ENCODE measurements at places on chromosomes 5 and 9.

GRCh38 chr5:41776435-41776834, 93.8 kb downstream of the OXCT1 start:
- no peak for DNase-seq

- no peak for DNase-seq
Measured at GRCh38 chr5:131329286-131329560, 65.4 kb downstream of the CDC42SE2 start.

DNA sequence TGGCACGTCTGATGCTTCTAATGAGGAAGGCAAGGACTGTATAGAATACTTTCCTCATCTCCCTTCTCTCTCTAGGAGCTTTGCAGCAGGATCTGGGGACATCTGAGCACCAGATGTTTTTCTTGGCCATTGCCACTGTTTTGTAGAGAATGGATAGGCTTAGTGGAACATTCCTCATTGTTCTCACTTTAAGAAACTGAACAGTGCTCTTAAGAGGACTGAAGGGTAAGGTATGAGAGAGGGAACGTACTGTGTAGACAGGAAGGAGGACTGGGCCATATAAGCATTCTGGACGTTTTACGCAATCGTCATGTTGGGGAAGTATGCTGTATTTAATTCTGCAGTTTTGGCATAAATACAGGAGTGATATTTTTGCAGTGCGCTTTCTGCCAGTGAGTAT, 70.6 kb downstream of the SMARCA2 start:
- no peak for DNase-seq

GRCh38 chr5:132807163-132807838, 5.8 kb upstream of the SOWAHA start:
- DNase-seq, result no peak

DNA sequence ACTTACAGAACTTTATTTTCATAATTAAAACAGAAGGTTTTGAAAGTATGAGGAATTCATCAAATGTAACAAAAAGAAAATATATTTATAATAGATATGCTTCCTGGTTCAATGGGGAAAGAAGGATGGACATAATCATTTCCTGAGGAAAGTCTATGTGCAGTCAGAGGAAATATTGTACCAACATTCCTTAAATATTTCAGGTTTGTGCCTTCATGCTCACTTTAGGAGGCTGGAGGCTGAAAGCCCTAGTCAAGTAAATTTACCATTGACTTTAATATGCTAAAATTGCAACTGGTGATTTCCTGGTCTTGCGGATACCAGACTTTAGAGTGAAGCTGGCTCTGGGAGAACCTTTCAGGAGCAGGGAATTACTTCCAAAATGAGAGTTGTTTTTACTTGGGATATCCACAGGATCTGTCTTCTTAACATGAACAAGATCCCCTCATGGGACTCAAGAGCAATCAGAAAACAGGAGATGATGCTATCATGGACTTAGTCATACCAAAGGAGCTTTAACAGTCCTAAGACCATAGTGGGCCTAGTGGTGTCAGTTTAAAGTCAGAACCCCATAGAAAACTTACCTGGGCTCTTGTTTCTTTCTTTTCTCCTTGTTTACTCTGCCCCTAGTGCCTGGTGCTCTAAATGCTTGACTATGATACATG, 762.8 kb upstream of the GRAMD2B start:
- DNase-seq, result no peak

GRCh38 chr5:76487821-76488220, 84.7 kb downstream of the IQGAP2 start:
- DNase-seq, result no peak

DNA sequence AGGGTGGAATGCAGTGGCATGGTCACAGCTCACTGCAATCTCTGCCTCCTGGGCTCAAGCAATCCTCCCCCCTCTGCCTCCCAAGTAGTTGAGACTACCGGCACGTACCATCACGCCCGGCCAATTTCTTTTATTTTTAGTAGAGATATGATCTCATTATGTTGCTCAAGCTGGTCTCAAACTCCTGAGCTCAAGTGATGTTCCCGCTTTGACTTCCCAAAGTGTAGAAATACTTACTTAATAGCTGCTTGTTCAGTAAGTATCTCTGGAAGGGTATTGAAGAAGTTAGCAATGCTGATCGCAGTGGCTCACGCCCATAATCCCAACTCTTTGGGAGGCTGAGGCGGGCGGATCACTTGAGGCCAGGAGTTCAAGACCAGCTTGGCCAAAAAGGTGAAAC, 35.7 kb upstream of the PLIN2 start:
- no peak for DNase-seq

GRCh38 chr5:158465086-158465972, 606.4 kb upstream of the CLINT1 start:
- DNase-seq, result no peak

- DNase-seq, result no peak
Measured at GRCh38 chr9:75085640-75086039, 2.3 kb downstream of the NMRK1 start.

- no peak for DNase-seq
Measured at GRCh38 chr5:121399879-121400278, 451.8 kb upstream of the FTMT start.

DNA sequence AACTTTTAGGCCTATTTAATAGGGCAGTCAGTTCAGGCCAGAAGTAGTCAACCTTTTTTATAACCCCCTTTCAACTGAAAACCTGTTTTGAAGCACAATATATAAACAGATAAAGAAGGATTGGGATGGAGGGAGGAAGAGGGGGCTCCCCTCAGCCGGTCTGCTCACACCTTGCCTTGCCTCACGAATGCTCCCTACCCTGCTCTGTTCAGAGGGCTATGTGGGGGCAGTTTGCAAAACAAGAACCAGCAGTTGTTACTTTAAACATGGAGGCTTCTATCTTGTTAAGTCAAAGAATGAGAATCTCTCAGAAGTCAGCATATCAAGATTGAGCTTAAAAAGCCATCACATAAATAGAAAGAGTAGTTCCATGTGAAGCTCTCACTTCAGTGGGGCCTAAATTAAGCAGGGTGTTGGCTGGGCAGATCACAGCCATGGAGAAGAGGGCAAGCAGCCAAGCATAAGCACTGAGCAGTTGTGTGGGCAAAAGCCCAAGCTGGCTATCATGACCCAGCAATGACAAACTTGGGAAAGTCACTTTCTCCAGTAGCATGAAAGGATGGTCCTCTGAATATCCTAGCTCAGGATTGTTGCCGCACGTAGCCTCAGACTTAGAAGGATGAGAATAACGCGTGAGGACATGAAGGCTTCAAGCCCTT, 70.6 kb downstream of the ALDH1A1 start:
- no peak for DNase-seq

DNA sequence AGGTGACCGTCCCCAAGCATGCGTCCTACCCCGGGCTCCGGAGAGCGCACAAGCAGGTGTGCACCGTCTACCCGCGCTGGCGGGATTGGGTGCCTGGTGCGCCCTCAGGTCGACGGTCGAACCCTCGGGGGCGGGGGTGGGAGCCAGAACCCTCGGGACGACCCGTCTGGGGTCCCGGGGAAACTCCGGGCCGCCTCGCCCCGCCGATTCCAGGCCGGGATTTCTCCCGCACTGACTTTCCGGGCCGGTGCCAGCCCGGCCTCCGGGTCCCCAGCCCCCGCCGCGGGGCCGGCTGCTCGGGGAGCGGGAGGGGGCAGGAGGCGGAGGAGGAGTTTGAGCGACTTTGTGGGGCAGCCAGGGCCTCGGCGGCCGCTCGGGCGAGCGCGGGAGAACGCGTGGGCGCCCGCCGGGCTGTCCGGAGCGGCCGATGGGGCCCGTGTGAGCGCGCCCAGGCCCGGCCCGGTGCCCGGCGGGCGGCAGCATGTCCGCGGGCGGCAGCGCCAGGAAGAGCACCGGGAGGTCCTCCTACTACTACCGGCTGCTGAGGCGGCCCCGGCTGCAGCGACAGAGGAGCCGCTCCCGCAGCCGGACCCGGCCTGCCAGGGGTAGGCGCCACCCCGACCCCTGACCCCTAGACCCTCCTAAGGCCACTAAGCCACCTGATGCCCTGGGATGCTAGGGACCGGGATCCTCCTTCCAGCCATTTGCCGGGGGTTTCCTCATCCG, at the start of gene DAB2IP:
Gene DAB2IP, plus strand, starts transcription at position 340 of the 726 bp plus-strand sequence. Its CDS starts 142 bp downstream, at position 482.
- DNase-seq, result no peak

DNA sequence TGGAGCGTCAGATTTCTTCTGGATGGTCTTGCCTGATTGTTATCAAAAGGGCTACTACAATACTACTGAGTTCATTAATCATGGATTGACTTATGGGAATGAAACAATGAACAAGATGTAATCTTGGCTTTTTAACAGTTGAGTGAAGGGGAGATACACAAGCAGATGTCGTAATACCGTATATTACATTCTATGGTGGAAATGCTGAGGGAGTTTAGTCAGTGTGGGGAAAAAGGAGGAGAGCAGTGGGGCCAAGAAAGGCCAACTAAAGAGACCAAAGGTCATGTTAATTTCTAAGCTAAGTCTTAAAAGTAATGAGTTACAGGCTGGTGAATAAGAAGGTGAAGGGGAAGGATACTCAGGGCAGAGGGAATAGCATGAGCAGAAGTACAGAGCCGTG, 29.0 kb upstream of the PSAT1 start:
- no peak for DNase-seq

DNA sequence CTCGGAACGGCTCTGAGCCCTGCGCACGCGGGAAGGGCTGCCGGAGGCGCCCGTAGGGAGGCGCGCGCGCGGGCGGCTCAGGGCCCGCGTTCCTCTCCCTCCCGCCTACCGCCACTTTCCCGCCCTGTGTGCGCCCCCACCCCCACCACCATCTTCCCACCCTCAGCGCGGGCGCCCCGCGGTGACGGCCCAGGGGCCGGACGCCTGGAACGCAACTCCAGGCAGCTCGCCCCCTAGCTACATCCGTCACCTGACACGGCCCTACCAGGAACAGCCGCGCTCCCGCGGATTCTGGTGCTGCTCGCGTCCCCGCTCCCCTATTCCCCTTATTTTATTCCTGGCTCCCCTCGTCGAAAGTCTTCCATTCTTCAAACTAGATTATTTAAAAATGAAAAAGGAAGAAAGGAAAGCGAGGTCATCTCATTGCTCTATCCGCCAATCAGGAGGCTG, at the start of gene CDKN2B-AS1:
Gene CDKN2B-AS1, plus strand, starts transcription at position 236 of the 450 bp plus-strand sequence.
- no peak for DNase-seq

- no peak for DNase-seq
Measured at GRCh38 chr9:122777935-122778627, 10.7 kb upstream of the OR5C1 start.

DNA sequence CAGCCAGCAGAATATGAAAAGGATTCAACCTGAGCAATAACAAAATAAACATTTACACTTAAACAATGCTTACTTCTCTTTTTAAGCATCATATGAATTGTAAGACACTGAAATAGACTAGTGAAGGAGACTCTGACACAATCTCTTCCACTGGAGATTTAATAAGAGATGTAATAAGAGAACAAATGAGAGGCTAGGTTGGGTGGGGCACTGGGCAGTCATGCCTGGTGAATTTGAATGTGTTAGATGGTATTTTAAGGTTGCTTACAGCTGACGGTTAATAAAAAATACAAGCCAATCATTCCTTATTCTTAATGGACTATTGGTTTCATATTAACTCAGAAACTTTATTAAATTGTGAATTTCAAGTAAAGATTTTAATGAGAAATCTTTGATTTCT, 105.9 kb upstream of the TARS1 start:
- DNase-seq, result no peak

DNA sequence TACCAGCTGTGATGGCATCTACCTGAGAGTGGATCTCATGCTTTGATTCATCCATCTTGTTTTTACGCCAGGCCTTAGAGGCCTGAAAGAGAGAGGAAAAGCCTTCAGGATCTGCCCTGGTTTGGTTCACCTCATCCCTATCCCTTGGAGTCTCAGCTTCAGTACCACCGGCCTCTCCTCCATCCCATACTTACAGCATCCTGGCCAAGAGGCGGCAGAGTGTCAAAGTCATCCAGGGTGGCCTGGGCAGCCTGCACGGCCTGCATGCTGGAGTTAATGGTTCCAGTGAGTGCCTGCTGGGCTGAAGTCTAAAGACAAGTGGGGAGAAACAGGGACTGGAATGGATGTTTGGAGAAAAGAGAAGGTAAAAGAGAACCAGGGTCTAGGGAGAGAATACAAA, 12.4 kb downstream of the TLN1 start:
- no peak for DNase-seq

GRCh38 chr9:128845186-128845931, 15.8 kb upstream of the SPOUT1 start:
- DNase-seq, result no peak

DNA sequence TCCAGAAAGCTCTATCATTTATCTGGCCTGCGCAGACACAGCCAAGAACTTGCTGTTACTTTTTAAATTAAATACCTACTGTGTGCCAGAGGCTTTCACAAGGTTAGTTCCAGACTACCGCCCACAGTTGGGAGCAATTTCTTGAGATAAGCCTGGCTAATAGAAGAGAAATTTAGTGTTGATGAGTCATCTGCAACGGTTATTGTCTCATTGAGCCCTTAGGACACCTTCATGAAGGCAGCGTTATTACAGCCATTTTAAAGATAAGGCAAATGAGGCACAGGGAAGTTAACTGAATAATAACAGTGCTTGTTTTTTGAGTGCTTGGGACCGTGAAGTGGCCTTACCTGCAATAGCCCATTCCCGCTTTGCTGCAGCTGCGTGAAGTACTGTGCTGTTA, 292.9 kb upstream of the MSX2 start:
- DNase-seq, result no peak

DNA sequence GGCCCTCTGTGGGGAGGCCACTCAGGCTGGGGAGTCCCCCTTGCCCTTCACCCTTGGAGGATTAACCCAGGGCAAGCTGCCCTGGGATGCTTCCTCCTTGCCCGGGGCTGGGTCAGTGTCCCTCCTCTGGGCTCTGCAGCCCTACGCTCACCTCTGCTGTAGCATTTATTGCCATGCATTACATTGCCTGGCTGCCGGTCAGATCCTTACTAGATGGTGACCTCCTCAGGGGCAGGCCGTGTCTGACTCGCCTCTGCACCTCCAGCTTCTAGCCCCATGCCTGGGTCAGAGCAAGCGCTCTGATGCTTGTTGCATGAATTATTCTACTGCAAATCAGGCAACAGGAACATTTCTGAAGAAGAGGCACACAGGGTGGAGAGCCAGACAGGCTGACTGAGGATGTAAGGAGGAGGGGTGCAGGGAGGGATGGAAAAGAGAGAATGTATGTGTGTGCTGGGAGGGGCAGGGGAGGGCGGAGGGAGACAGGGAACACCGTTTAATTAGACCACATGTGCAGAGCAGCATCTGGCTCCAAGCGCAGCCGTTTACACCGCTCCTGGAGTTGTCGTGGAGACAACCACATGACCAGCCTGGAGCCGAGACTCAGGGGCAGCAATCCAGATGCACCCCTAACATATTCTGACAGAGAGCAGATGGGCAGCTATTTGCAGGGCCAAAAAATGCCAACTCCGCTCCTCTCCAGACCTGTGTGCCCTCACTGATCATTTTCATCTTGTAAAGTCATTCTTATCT, 117.0 kb downstream of the CRB2 start:
- no peak for DNase-seq

- no peak for DNase-seq
Measured at GRCh38 chr9:107367727-107368502, 84.8 kb downstream of the RAD23B start.

GRCh38 chr5:179819296-179820126, 1.2 kb upstream of the SQSTM1 start:
- DNase-seq, result no peak

- no peak for DNase-seq
Measured at GRCh38 chr5:25573691-25574090, 928.9 kb upstream of the CDH10 start.
